ENCODE measurements at places on chromosomes 7 and 10. TPM values are rescaled to one million over a fixed set of nuclear protein-coding genes. Genes with fewer than 3 reads are reported as not detected.

- DNase-seq = no peak
Observed at GRCh38 chr7:30450240-30450982, 28.2 kb downstream of the NOD1 start.

GRCh38 chr10:17479822-17480221 lies 25.4 kb upstream of the ST8SIA6 start:
- no peak for DNase-seq

The FAM200A gene
- total RNA-seq = 13.9 TPM

DNA sequence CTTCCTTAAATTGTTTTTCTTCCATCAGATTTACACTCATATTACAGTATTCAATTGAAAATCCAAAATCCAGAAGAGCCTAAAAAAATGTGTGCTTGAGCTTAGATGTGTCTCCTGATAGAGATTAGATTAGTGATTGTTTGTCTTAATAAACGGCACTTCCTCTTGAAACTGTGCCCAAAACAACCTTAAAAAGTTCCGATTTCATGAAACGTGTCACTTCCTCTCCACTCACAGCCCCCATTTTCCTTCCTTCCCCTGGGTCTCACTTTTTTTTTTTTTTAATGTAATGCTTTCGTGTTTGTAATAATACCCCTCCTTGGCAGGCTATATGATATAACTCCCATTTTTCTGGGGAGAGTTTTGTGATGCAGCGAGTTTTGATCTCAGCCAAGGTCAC lies 114.8 kb upstream of the ADO start:
- no peak for DNase-seq

DNA sequence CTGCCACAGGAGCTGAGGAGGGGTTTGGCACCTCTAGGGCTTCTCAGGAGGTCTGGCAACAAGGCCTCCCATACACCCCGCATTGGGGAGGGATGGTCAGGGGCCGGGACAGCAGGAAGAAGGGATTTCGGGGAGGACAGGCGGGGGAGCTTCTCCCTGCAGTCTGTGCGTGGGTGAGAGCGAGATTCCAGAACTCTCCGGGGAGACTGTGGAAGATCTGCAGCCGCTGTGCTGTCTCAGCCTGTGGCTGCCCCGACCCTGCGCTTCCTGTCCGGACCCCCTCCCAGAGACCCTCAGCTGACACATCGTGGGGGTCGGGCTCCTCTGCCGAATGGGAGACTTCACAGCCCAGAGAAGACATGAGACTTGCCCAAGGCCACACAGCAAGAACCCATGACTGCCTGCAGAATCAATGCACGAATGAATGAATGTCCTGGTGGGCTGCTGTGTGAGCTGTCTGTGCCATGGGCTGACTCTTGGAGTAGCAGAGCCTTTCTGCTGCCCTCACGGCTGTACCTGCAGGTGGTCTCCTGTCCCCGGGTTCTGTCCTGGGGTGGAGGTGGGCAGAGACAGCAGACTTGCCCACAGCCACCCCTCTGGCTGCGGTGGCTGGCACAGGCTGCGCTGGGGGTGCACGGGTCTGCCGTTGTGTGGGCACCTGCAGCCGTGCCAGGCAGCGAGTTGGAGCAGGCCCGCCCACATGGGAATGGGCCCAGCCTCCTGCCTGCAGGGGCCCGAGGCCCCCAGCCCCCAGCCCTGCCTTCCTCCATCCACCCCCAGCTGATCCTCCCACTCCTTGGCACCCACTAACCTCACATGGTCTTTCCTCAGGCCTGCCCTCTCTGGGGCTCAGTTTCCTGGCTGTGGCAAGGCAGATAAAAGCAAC lies 16.3 kb upstream of the LFNG start:
- no peak for DNase-seq

DNA sequence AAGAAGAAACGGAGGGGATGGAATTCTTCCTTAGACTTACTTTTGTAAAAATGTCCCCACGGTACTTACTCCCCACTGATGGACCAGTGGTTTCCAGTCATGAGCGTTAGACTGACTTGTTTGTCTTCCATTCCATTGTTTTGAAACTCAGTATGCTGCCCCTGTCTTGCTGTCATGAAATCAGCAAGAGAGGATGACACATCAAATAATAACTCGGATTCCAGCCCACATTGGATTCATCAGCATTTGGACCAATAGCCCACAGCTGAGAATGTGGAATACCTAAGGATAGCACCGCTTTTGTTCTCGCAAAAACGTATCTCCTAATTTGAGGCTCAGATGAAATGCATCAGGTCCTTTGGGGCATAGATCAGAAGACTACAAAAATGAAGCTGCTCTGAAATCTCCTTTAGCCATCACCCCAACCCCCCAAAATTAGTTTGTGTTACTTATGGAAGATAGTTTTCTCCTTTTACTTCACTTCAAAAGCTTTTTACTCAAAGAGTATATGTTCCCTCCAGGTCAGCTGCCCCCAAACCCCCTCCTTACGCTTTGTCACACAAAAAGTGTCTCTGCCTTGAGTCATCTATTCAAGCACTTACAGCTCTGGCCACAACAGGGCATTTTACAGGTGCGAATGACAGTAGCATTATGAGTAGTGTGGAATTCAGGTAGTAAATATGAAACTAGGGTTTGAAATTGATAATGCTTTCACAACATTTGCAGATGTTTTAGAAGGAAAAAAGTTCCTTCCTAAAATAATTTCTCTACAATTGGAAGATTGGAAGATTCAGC lies 158.7 kb upstream of the LANCL2 start:
- no peak for DNase-seq

- no peak for DNase-seq
Observed at GRCh38 chr10:3122486-3123205, 49.9 kb downstream of the PITRM1 start.

- no peak for DNase-seq
Observed at GRCh38 chr7:149071641-149072437, 18.7 kb downstream of the ZNF786 start.

The SPDYE2 gene
- total RNA-seq = not detected

The CYP26A1 gene
- total RNA-seq = not detected

The CNNM2 gene
- 4.9 TPM for total RNA-seq

DNA sequence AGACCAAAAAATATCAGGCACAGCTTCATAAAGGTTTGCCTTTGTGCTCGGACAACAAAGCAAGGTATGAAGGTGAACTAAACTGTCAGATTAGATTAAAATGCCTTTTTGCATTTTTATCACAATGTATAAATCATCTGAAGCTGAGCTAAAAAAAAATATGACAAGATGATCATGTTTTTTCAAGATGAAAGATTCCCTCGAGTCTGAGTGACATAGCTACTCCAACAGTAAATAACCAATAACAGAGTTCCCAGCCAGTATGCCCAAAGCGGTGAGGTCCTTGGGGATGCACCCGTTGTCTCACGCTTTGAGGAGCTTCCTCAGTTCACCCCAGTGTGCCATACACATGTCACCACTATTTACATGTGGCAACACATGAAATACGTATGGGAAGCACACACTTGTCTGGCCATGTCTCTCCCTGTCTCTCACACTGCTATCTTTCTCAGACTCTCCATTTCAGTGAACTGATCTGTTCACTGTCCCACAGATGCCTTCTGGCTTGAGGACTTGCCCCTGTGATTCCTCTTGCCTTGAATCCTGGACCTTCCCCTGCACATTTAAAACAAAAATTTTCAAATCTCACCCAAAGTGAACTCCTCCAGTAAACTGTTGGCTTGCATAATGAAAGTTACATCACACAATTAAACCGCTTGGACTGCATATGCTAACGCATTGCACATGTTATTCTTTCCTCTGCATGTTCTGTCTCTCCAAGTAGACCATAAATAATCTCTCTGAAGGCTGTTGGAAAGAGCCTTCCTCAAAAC lies 2.6 kb upstream of the PIK3CG start:
- no peak for DNase-seq

DNA sequence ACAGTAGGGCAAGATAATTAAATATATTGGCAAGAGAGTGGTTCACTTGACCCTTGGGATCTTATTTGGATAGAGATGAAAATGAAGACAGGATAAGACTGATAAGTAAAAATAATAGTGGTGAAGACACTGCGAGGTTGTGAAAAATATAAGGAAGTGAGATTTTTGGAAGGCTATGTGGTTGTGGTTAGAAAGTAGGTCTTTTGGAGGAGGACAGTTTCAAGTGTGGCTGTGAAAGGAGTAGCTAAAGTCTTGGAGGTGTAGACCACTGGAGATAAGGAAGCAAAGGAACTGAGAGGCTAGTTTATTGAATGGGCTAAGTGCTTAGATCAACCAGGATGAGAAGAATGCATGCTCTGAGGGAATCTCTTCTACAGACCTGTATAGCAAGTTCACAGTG lies 11.2 kb downstream of the MIOS start:
- no peak for DNase-seq

DNA sequence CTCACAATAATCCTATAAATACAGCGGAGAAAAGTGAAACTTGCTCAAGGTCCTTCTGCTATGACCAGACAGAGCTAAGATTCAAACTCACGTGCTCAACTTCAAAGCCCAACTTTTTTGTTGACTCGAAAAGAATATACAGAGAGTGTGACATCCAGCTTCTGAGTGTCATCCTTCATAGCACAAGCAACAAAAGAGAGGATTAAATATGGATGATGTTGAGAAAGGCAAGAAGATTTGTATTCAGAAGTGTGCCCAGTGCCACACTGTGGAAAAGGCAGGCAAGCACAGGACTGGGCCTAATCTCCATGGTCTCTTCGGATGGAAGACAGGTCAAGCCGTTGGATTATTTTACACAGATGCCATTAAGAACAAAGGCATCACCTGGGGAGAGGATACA lies 2.1 kb upstream of the FAM3C start:
- no peak for DNase-seq

GRCh38 chr7:24304494-24305095 lies 20.6 kb downstream of the NPY start:
- DNase-seq = peak; percentile 67

DNA sequence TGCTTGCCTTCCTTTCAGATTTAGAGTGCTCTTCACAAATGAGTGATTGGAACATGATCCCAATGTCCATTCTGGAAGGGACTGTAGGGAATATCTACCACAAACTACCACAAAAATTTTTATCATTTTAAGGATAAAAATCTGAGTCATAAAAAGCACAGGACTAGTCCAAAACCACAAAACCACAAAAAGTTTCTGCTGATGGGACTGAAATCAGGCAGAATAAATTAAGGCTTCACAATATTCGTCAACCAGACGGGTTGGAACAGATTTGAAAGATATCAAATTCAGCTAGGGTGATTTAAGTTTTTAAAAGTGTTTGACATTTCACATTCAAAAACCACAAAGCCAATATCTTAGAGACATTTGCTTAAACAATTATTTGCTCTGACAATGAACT lies 100.1 kb upstream of the PTN start:
- DNase-seq = no peak

GRCh38 chr7:88399036-88399435 lies 92.3 kb upstream of the STEAP4 start:
- DNase-seq = no peak

GRCh38 chr7:11858026-11858425 lies 26.0 kb upstream of the THSD7A start:
- no peak for DNase-seq

DNA sequence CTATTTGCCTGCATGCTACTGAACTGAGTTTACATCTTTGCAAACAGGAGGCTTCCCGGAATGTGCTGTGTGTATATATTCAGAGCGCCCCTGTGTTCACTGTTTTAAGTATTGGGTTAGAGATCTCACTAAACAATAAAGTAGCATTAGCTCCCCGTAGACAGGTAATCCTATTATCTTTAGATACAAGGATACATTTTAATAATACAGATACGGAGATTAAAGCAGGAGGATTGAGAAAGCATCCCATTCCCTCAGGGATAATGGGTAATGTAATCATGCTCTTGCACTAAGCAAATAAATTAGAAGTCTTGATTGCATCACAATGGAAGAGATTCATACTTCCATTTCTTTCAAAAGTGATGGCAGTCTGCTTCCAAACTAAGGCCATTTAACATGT lies 809.0 kb downstream of the NRG3 start:
- DNase-seq = no peak

GRCh38 chr7:28988091-28988490 lies 30.0 kb upstream of the TRIL start:
- no peak for DNase-seq

DNA sequence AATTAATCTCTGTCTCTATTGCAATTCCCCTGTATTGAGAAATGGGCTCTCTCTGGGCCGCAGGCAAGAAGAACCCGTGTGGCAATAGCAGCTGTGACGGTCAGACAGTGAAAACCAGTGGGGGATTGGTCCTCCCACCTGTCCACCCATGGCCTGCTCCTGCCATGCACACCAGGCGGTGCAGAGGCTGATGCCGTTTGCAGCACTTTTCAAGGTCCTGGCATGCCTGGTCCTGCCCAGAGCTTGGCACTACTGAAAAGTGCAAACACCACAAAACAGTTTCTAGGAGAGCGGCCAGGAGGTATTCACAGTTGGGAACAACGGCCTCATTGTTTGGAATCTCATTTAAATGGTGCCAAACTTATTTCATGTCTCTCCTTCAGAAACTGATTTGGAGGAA lies 41.5 kb downstream of the PSPH start:
- DNase-seq = peak; percentile 77

GRCh38 chr10:5071411-5072198 lies 22.6 kb upstream of the AKR1C3 start:
- DNase-seq = peak; percentile 79

DNA sequence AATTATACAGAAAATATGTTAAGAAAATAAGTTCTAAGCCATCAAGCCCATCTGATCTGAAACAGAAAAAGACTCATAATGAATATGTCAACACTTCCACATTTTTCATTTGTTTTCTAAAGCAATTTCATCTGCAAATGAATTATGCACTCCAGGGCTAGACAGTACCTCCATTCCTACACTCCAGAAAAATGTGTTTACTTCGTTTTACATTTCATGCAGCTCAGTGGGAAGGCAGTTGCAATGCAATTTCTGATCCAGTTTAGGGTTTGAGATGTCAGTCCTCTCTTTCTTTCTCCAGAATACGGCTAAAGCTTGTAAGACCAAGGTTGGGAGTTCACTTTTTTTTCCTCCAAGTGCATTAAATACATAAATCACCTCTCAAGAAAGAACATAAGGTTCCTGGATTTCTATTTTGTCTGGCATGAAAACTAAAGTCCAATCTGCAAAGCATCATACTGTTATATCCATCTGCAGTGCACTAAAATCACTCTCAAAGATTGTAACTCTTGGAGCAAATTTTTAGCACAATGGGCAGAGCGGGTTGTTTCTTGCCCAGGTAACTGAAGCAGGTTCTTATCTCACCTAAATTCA lies 348.8 kb upstream of the C7orf33 start:
- no peak for DNase-seq

Data from SJCRH30 (cell line).